Renal cortical epithelial cell (primary cell): ENCODE measurements at places on chromosomes 5 and 9. TPM values are rescaled to one million over a fixed set of nuclear protein-coding genes. Genes with fewer than 3 reads are reported as not detected.

Gene HINT2
- 12.7 and 25.7 TPM in 2 replicates for total RNA-seq

Gene DMRTA1
- 2.8 and 5.5 TPM in 2 replicates for total RNA-seq

Gene ATP10B
- under 0.01 and 0.10 TPM in 2 replicates for total RNA-seq

Gene ZNF454
- 0.69 and 4.4 TPM in 2 replicates for total RNA-seq

Gene STPG3
- total RNA-seq: not detected in 2 replicates

Gene STXBP1
- 10.8 and 37.5 TPM in 2 replicates for total RNA-seq

Gene TXNDC8
- not detected in 2 replicates for total RNA-seq

Gene GABRA1
- total RNA-seq: not detected in 2 replicates
